NCI-H1930 (cell line): ENCODE measurements at places on chromosomes 16 and 17.

DNA sequence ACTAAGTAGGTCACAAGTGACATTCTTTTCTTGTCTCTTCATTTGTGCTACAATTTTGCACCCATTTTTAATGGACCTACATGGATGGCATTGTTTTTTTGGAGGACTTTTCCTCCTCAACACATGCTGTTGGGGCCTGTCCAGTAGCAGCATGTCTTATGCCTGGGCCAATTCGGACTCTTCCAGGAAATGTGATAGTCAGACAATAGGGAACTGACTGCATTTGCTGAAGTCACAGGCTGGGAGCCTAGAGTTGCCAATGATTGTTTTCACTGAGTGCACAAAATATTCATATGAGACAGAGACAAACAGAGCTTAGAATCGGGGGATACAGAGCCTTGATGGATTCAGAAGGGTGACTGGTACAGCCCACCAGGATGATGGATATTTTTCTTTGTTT, 867.3 kb upstream of the GOT2 start:
- no peak for DNase-seq

GRCh38 chr17:64146418-64147109, 16.6 kb upstream of the ERN1 start:
- DNase-seq: no peak

DNA sequence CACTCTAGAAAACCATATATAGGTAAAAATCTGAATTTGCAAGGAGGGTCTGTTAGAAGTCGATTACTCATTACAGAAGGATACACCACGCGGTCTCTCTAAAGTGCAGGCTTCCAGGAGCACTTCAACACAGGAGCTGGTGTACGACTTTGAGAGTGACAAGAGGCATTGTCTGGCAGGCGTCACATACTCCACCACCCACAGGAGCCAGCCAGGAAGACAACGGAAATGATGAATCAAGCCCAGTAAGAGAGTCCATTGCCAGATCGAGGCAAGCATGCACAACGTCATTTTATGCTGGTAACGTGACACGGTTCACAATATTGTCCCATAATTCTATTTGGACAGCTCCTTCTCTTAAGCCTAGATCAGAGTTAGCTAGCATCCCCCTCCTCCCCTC, 15.0 kb upstream of the CACNG4 start:
- DNase-seq: no peak

DNA sequence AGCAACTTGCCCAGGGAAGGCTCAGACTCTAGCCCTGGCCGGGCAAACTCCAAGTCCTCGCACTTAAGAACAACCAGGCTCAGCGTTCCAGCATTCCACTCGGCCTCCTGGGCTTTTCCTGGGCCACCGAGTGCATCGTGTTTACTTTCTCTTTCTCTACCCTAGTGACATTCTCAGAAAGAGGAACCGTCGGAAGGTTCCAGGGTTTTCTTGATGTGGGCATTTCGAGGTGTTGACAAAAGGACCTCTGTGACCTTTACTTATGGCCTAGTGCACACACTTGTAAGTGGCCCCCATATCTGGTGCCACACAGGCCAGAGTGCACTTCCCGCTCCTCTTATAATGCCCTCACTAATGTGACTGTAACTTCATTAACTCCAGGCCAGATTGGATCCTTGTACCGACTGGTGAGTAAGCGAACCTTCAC, 3.1 kb upstream of the BANP start:
- DNase-seq: no peak

GRCh38 chr17:49063652-49064051, 66.5 kb downstream of the IGF2BP1 start:
- DNase-seq: no peak

DNA sequence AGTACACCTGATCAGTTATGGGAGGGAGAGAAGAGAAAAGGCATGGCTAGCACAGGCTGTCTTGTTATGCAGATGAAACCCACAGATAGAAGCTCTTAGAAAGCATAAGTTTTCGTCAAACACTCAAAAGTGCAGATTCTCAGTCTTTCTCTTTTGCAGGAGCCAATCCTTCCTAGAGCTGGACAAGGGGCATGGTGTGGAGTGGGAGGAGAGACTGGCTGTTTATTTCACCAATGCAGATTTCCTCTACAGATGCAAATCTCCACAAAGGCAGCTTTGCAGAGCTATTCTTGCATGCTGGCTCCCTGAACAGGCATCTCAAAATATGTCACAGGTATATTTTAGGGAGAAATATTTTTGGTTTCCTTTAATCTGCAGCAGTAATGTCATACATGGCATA, 1400.7 kb downstream of the CDH8 start:
- DNase-seq: no peak
